ENCODE measurements at places on chromosomes 2 and 18. TPM values are rescaled to one million over a fixed set of nuclear protein-coding genes. Genes with fewer than 3 reads are reported as not detected.

PLB1 gene
- 0.83 TPM for total RNA-seq

CCDC141 gene
- total RNA-seq, result not detected

SNTG2 gene
- total RNA-seq, result not detected

SPIRE1 gene
- 16.6 TPM for total RNA-seq

MYL1 gene
- not detected for total RNA-seq

MOGAT1 gene
- not detected for total RNA-seq

PASK gene
- total RNA-seq, result 8.5 TPM

POTEI gene
- total RNA-seq, result 0.40 TPM

METTL4 gene
- 6.5 TPM for total RNA-seq

TNS1 gene
- 2.6 TPM for total RNA-seq

EMX1 gene
- 0.29 TPM for total RNA-seq

DHRS9 gene
- total RNA-seq, result 0.39 TPM

BOLL gene
- total RNA-seq, result not detected

CCDC102B gene
- 2.6 TPM for total RNA-seq

TBR1 gene
- not detected for total RNA-seq

RIT2 gene
- total RNA-seq, result not detected

LAMA3 gene
- total RNA-seq, result 1.4 TPM

Data from Daoy (cell line).